A172 (cell line): ENCODE measurements at places on chromosomes 2 and 18.

DNA sequence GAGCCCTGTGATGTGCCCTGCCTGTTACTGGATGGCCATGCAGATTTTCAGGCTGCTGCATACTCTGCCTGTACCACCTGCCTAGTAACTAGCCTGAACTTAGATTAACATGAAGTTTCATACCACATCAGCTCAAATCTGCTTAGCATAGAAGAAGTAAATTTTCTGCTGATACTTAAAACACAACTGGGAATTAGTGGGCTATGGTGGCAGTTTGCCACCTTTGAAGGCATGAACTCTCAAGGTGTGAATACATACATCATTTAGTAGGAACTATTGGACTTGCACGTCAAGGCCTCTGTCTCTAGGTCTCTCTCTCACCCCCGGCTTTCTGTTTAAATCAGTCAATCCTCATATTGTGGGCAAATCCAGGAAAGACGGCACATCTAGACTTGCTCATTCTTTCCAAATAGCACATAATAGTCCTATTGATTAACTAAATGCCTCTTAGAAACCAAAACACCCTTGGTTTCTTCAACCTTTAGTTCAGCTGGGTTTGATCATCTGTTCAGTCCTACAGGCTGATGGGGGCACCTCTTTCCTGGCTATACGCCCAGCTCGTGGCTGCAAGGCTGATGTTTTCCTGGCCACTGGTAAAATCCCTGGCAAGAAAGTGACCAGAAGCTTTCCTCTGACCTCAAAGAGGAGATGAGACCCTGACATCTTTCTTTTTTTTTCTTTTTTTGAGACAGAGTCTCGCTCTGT lies 58.4 kb downstream of the ALPK2 start:
- no peak for DNase-seq

- no peak for DNase-seq
Observed at GRCh38 chr2:69188182-69188900, 175.4 kb downstream of the ANTXR1 start.

- no peak for DNase-seq
Observed at GRCh38 chr18:32310101-32310500, 120.3 kb downstream of the MEP1B start.

GRCh38 chr2:143058851-143059250 lies 70.4 kb upstream of the ARHGAP15 start:
- no peak for DNase-seq

GRCh38 chr18:74375999-74376398 lies 60.4 kb downstream of the C18orf63 start:
- peak; percentile 3 for DNase-seq

- DNase-seq = peak; percentile 67
Observed at GRCh38 chr2:206217743-206218142, 56.7 kb upstream of the ZDBF2 start.

DNA sequence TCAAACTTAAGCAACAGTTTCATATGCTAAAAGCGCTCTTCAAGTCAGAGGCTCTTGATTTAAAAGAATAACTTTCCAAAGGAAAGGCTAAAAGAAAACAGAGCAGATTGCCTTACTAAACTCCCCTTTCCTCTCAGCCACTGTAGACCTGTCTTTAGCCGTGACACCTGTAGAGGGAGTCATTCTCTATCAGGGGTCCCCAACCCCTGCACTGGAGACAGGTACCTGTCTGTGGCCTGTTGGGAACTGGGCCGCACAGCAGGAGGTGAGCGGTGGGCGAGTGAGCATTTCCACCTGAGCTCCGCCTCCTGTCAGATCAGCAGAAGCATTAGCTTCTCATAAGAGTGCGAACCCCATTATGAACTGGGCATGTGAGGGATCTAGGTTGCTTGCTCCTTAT lies 9.6 kb downstream of the SLC14A1 start:
- no peak for DNase-seq

DNA sequence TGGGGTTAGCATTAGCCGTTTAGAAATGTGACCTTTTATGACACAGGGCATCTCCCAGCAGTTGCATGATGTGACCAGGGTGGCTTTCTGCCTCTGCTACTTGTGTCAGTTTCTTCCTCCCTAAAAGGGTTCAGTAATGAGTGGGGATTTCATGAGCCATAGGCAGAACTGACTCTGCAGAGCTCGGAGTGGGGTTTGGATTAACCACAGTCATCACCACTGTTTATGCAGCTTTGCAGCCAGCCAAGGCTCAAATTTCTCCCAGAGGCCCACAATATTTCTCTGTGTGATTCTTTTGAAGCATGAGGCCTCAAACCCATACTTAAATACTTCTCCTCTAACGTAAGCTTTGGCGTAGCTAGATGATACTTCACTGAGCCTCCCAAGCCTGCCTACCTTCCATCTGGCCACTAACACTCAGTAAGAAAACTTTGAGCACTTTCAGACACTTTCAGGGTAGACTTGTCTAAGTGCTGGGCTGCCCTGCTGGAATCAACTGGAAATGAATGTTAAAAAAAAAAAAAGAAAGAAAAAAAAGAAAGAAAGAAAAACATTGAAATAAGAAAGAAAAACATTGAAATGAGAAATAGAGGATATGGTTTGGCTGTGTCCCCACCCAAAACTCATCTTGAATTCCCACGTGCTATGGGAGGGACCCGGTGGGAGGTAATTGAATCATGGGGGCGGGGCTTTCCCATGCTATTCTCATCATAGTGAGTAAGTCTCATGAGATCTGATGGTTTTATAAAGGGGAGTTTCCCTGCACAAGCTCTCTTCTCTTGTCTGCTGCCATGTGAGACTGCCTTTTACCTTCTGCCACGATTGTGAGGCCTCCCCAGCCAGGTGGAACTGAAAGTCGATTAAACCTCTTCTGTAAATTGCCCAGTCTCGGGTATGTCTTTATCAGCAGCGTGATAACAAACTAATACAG lies 11.5 kb upstream of the LAPTM4A start:
- peak; percentile 35 for DNase-seq

DNA sequence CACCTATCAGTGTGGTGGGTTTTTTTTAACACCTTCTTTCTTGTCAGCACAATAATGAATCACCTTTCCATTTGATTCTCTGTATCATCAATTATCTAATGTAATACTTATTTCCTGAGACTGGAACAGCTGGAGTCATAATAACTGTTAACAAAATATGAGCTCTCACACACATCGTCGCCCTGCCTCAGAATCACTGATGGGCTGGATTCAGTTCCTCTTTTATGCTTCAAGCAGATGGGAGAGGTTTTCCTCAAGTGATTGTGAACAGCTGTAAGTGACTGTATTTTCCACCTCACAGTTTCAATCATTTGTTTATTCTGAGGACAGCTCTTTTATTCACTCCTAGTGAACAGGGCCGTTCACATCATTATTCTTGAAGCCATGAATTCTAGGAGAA lies 330.2 kb downstream of the DSC3 start:
- no peak for DNase-seq

GRCh38 chr2:45605116-45605515 lies 6.0 kb downstream of the SRBD1 start:
- DNase-seq = no peak

DNA sequence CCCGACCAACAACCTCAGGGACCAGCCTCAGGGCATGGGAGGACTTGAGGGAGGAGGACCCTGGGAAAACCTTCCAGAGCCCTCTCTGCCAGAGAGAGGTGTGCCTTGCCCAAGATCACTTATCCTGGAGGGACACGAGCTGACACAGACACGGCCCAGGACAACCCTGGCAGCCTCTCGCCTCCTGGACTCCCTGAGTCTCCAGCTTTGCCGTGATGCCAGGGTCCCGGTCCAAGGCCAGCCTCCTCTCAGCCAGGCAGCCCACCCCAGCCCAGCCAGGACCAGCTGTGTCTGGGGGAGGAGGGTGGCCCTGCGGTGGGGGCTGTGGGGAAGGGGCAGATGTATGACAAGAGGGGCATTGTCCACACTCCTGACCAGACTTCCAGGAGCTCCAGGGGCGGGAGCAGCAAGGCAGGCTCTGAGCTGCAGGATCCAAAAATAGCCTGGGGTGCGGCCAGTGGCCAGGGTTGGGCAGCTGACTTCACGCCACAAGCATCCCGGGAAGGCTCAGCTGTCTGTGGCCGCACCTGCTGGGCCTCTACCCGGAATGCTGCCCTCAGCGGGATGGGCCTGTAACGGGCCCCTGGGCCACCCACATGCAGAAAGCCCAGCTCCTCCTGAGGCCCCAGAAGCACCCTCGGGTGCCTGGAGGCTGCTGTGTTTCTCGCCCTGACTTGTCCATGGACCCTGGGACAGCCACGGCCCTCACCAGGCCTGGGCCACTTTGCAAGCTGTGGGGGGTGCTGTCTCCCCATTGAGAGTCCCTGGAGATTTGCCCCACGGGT lies 65.5 kb upstream of the GPC1 start:
- DNase-seq = peak; percentile 98

GRCh38 chr2:202760848-202761247 lies 110.7 kb downstream of the ICA1L start:
- no peak for DNase-seq

GRCh38 chr2:168710754-168711467 lies 91.5 kb upstream of the NOSTRIN start:
- DNase-seq = no peak
